ENCODE measurements at places on chromosomes 5 and 9.

DNA sequence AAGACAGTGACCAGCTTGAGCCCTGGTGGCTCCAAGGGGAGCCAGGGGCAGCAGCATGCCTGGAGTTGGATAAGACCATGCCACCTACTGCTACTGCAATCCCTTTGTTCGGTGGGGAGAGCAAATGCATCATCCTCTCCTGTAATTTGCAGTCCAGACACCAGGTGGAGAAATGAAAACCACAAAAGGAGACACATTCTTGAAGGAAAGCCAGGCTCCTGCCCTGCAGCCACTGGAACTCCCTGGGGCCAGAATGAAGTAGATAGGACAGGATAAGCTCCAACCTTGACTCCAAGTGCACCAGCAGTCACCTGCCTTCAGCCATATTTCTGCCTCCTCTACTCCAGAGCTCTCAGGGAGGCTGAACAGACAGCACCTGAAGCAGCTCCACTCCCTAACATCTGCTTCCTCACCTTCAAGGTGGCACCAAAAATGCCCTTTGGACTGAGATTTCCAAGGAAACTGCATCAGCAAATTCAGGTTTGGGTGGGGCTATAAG lies 65.1 kb upstream of the IQGAP2 start:
- no peak for DNase-seq

DNA sequence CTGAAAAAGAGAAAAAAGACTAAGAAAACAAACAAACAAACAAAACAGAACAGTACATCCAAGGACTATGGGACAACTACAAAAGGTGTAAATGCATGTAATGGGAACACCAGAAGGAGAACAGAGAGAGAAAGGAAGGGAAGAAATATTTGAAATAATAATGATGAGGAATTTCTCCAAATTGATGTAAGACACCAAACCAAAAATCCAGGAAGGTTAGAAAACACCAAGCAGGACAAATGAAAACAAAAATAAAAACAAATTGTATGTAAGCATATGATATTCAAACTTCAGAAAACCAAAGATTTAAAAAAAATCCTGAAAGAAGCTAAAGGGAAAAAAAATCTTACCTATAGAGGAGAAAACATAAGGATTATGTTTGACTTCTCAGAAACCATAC lies 125.9 kb upstream of the ACTBL2 start:
- no peak for DNase-seq

GRCh38 chr9:16542290-16542689 lies 328.2 kb downstream of the BNC2 start:
- no peak for DNase-seq

GRCh38 chr5:173796721-173797495 lies 91.2 kb upstream of the CPEB4 start:
- no peak for DNase-seq

DNA sequence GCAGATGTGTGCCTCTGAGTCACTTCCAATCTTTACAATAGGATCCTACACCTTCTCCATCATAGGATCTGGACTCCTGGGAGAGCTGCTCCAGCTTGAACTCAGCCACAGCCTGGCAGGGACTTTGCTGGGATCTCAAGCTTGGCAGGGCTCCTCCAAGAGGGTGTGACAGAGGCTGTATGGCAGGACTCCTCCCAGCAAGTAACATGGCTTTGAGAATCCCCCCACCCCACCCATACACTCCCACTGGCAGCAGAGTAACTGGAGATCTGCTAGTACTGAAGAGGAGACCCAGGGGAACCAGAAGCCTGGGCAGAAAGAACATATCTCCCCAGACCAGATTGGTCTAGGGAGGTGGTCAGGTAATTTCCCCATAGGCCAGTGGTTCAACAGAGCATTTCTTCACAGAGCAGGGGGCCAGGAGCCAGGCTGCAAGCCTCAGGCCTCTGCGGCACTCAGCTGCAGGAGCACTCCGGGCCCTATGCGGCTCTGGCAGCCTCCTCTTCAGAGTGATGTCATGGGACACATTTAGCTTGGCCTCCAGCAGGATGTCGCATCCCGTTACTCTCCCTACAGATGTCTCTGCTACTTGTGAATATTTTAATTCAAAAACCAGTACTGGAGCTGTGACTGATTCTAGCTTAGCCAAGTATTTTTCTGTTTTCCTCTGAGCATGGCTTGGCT lies 1.7 kb upstream of the ACSL6 start:
- DNase-seq: no peak

DNA sequence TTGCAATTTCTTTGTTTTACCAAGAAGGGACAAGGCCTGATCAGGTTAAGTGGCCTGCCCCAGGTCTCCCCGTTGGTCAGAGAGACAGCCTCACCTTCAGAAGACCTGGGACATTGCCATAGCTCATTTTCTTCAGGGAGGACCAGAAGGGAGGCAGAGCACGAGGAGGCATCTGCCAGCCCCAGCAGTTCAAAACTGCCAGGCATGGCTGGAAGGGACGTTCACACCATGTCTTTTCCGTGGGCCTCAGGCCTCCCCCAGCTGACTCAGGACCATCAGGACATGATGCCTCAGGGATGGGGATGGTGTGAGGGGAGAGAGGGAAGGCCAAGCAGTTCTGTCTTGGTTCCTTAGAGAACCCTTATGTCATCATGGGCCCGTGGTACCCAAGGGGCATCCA lies 16.5 kb downstream of the IGIP start:
- DNase-seq: no peak

GRCh38 chr5:1918488-1919208 lies 35.9 kb upstream of the IRX4 start:
- no peak for DNase-seq

DNA sequence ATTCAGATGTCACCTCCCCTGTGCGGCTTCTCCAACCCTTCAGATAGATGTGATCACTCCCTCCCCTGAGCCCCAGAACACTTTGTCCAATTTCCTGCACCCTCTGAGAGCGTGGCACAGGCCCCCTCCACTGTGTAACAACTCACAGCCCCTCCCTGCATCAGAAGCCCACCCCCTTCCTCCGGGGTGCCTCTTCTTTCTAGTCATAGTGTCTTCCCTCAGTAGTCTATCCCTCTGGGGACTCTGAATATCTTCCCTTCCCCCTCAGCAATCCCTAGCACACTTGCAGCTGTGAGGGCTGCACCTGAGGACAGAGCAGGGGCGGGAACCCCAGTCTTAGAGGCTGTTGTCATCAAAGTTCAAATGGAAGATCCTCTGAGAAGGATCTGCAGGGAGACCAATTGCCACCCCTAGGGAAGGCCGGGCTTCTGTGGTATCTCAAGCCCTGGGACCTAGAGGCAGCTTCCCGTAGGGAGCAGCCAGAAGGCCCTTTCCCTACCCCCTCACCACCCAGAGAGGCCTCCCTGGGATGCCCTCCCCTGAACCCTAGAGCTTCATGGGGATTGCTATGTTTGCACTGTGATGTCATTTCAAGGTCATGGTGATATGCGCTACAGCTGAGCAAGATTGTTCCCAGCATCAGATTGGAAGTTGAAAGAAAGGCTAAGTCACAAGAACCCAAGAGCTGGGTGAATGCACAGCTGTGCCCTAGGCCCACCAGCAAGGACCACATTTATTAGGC lies 70.7 kb downstream of the THBS4 start:
- DNase-seq: no peak

DNA sequence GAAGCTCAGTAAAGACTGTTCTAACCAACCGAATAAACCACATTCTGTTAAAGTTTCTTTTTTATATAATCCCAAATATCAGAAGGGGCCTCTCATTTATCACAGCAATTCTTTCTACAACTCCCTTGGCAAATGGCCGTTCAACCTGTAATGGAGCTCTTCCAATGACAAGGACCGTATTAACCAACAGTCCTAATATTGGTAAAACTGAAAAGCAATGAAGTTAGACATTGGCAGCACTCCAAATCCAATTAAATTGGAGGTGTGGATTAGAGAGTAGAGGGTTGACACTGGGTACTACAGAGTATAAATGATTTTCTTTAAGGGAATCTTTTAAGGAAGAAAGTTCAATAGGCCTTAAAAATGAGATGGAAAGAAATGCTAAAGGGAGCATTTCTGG lies 842 bp downstream of the TMED7 start:
- no peak for DNase-seq

GRCh38 chr5:105687493-105687892 lies 1983.2 kb downstream of the EFNA5 start:
- no peak for DNase-seq

- DNase-seq: peak; percentile 5
These were observed 106.0 kb downstream of the PHF2 start for GRCh38 chr9:93682155-93682968.

- DNase-seq: peak; percentile 79
These were observed at the start of gene IDNK for GRCh38 chr9:83622939-83623678. Gene IDNK, plus strand, starts transcription at chr9:83623143. Its CDS starts 29 bp downstream, at chr9:83623172.

GRCh38 chr5:135468541-135468940 lies 16.4 kb upstream of the TIFAB start:
- DNase-seq: no peak

GRCh38 chr5:53165431-53166182 lies 56.0 kb upstream of the MOCS2 start:
- DNase-seq: no peak

DNA sequence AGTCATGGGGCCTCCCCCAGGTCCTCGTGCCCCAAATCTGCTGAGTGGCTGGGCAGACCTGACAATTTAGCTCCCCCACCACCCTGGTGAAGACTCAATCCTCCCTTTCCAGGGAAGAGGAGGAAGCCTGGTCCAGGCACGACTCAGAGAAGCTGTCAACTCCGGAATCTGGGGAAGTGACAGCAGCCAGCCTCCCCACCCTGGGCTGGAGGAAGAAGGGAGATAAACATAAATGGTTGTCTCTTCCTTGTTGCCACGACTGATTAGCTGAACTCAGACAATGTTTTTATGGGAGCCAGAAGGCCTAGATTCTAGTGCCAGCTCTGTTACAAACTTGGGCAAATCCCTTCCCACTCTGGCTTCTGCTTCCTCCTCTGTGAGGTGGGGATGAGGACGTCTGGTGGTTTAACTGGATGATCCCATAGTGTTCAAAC lies 15.4 kb downstream of the CCDC69 start:
- no peak for DNase-seq

DNA sequence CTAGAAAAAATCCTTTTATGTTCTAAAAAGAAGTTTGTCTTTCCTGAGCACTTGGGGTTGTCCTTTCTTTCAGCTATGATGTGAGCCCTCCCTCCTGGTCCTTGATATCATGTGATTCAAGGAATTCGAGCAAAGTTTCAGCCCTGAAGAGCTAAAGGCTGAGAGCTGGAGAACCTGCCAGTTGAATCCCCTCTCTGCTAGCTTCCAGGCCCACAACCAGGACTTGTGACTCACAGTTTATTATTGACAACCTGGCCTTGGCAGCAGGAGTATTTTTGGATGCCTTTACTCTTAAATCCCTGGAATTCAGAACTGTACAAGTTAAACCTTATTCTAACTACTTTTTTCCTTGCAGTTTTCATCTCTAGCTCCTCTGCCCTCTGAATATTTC lies 182.8 kb downstream of the SPOCK1 start:
- DNase-seq: no peak

- DNase-seq: peak; percentile 55
These were observed 160.7 kb upstream of the DAPK1 start for GRCh38 chr9:87336914-87337333.

DNA sequence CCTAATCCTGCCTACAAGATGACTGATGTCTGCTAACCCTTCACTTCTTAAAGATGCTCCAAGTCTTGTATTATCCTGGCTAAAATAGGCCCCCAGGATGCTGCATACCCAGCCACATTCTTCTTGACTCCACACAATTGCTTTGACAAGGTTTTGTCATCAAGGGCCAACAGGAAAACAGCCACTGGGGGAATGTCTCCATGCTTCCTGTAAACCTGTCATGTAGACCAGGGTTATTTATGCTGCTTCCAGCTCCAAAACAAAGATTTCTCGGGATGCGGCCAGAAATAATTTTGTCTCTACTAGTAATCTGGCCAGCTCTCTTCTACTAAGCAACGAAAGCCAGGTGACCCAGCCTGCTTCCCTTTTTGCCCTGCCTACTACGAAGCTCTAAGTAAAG lies 53.8 kb downstream of the SHB start:
- no peak for DNase-seq

DNA sequence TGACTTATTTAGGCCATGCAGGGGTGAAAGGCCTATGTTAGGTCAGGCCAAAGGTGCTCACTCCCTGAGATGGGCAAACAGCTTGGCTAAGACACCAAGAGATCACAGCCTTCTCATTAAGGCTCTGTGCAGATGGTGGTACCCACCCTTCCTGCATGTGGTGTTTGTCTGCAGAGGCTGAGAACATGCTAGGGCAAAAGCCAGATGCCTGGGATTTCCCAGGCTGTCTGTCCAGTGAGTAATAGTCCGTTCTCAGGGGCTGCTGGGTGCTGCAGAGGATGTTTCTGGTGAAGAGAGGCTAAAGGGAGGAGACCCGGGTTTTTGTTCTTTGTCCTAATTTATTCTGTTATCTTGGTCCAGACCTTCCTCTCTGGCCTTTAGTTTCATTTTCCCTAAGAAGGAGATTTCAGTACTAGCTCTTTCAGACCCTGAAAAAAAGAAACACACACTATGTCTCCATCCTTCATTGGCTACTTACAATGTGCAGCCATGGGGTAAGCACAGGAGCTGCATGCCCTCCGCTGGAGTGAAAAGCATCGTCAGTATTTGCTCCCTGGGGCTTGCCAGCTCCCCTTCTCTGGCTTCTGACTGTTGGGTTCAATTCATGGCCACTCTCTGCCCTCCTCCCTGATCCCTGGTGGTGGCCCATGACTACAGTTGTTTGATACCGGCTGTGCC lies 23.4 kb upstream of the GLRA1 start:
- DNase-seq: no peak

DNA sequence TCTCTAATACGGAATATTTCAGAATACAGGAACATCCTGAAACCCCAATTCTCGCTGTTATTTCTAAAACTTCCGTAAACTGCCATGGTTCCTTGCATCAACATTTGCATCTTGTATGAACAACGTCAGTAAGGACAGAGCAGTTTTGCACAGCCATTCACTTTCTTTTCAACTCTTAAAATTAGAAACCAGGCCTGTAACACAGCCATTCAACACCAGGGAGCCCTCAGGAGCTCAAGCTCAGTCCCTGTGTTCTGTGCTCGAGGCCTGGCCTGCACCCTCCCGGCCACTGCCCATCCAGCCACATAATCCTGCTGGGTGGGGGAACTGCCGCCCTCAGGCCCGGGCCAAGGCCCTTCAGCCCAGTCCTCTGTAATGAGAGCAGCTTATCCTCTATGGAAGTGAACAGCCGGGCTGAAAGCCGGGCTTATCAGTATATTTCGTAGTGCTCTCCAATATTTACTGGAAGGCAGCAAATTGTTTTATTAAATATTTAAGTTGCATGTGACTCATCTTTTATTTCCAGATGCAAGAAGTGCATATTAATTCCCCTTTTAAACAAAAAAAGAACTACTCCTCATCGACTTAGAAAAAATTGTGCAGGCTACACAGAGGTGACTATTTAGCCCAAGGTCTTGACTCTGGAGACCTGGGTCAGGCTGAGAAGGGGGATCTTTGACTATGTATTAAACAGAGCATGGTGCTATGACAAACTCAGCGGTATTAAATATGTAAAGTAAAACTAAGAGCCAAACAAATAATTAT lies 33.2 kb upstream of the SLC6A3 start:
- DNase-seq: no peak

All from midbrain (tissue), 1 donor.